NCI-H2171 (cell line): ENCODE measurements at places on chromosomes 12 and 14.
A peak's percentile ranks its signal among the peaks of the same experiment; 100 is the strongest.

DNA sequence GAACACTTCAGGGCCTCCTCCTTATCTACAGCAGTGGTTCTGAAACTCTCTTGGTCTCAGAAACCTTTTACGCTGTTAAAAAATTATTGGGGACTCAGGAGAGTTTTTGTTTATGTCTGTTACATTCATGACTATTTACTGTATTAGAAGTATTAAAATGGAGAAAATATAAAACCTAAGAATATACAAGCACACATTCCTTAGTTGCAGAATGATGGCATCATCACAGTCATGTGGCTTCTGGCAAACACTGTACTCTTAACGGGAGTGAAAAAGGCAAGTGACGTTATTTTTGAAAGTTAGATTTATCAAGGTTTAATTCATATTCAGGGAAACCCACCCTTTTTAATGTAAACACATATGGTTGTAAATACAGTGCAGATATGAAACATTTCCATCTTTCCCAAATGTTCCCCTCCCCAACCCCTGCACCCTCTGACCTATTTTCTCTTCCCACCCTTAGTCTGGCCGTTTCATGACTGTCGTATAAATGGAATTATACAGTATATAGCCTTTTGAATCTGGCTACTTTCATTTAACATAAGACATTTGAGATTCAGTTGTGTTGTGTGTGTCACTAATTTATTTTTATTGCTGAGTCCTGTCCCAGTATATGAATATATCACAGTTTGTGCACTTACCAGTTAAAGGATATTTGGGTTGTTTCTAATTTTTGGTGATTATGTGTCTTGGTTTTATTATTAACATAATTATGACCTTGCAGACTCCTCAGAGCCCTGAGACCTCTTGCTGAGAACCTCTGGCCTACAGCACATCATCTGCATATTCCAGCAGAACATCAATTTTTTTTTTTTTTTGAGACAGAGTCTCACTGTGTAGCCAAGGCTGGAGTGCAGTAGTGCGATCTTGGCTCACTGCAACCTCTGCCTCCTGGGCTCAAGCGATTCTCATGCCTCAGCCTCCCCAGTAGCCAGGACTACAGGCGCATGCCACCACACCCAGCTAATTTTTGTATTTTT is 457.0 kb downstream of the PCNX1 start:
- DNase-seq = no peak

DNA sequence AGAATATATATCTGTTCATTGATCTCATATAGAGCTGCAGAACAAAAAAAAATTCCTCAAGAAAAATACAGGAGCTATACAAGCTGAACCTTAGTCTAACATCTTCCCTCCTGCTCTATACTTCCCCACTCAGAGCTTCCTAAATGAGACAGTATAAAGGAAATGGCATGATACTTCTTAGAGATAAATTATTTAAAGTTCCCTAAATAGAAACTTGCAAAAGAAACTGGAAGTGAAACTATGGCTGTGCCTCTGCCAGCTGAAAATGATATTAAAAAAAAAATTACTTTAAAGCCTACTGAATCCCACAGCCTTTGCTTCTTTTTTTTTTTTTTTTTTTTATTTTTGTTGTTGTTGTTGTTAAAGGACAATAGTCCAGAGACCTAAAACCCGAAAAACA is 11.6 kb upstream of the NEK9 start:
- DNase-seq = no peak

DNA sequence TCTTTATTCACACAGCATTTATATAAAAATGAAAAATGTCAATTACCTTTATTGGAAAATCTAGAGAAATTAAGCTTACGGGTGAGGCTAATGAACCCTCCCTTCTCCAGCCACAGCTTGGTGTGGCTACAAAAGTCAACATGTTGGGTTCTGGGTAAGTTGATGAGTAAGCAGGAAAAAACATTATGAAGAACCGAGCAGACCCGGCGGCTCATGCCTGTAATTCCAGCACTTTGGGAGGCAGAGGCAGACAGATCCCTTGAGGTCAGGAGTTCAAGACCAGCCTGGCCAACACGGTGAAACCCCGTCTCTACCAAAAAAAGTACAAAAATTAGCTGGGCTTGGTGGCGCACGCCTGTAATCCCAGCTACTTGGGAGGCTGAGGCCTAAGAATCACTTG is 10.9 kb downstream of the NAA25 start:
- DNase-seq = no peak

- peak; percentile 82 for DNase-seq
Observed at GRCh38 chr12:121793838-121794533, 498 bp upstream of the RHOF start.

- no peak for DNase-seq
Observed at GRCh38 chr12:78376257-78376656, 488.3 kb upstream of the SYT1 start.

GRCh38 chr14:60652674-60653651 is 3.7 kb upstream of the SIX1 start:
- DNase-seq = peak; percentile 65

- DNase-seq = no peak
Observed at GRCh38 chr12:40146800-40147797, 41.2 kb upstream of the SLC2A13 start.

DNA sequence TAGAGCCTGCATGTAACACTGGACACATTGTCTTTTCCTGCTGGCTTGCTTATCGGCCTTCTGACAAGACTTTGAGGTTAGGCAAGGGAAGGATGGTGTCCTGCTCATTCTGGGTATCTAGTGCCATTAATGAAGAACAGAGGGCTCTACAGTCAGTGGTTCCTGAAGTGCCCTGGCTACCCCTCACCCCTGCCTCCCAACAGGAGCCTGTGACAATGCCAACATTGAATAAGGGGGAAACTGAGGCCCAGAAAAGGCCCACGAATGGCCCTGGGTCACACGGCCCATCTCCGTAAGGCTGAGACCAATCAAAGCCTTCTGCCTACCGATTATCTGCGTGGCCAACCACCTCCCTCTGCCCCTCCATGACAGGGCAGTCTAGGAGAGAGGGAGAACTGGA is 2.1 kb downstream of the IFI27L2 start:
- no peak for DNase-seq

GRCh38 chr12:131695968-131696367 is 14.9 kb upstream of the SFSWAP start:
- DNase-seq = no peak

- DNase-seq = no peak
Observed at GRCh38 chr12:19436931-19437330, 2.4 kb upstream of the AEBP2 start.

DNA sequence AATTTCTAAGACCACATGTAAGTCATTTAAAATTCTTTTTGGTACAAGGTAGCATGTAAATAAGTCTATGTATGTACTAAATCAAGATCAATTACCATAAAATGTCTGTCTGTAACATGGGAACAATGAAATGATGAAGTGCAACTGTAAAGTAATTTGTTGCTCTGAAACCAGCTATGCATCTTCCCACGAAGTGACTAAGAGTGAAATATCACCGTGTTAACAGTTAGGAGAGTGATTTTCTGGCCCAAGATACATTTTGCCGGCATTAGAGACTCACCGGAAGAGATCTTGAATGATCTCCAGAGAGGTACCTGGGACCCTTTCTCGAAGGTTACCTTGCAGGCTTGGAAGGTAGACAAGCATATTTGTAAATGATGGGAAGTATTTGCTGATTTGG is 105.8 kb downstream of the SAMD4A start:
- no peak for DNase-seq

DNA sequence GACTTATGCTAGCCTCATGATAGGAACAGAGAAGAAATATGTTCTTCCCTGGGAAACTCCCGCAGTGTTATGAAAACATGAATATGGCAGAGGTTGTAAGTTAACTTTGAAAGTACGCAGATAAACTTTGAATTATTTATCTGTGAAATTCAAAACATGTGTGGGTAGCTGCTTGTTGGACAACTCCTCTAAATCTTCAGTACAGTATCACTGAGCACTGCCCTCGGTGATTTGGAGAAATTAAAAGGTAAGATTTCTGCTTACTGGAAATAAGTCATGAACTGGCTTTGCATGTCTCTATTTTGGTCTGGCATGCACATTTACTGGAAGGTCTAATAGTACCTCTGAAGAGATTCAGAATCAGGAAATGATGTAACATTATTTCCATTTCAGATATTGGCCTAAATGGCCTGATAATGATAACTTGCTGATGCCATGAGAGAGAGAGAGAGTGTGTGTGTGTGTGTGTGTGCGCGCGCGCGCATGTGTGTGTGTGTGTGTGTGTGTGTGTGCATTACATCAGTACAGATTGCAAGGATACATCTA is 1441.9 kb upstream of the FLRT2 start:
- no peak for DNase-seq

DNA sequence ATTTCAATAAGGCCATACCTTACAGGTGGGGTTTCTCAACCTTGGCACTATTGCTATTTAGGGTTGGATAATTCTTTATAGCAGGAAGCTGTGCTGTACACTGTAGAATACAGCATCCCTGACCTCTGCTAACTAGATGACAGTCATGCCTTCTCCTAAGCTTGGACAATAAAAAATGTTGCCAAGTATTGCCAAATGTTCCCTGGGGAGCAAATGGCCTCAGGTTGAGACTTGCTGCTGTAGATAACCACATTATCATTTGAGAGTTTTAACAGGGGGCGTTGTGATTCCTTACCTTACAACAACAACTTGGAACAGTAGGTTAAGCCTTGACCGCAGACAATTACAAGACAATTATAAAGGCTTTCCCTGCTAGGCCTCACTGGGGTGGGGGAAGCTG is 1073.6 kb upstream of the TMEM132C start:
- no peak for DNase-seq

DNA sequence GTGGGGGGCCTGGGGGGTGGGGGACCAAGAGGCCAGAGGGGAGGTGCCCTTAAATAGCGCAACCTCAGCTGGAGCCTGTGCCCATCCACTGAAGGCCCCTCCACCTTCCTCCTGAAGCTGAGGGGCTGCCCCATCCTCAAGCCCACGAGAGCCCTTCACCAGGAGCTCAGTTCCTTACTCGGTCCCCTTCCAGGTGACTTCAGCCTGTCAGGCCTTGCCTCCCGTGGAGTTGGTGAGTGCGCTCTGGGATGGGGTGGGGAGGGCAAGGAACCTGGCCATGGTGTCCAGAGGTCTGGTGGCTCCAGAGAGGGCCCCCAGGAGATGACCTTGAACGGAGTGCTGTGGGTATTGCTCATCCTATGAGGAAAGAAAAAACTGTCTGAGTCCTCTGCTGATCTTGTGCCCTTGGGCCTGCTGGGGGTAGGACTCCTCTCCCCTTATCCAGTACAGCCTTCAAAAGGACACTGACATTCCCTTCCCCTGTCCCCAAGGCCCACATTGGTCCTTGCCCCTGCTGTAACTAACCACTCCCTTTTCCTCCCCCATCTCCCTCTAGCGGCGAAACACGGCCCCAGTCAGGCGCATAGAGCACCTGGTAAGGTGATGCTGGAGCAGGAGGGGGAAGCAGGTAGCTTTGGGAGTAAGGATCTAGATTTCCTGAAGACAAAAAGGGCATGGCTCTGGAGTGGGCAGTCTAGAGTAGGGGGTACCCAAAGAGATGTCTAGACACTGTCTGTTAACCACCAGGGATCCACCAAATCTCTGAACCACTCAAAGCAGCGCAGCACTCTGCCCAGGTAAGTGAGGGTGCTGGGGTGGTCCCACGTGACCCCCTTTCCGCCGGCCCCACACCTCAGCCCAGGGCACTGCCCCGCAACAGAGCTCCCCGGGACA is 3.6 kb downstream of the TNS2 start:
- peak; percentile 75 for DNase-seq

GRCh38 chr12:92778525-92778924 is 75.7 kb downstream of the PLEKHG7 start:
- no peak for DNase-seq

GRCh38 chr14:103132381-103133209 is 9.3 kb downstream of the TNFAIP2 start:
- no peak for DNase-seq

- DNase-seq = no peak
Observed at GRCh38 chr14:91477388-91477787, 32.7 kb downstream of the PPP4R3A start.

- no peak for DNase-seq
Observed at GRCh38 chr12:46920499-46920898, 94.7 kb upstream of the SLC38A4 start.

DNA sequence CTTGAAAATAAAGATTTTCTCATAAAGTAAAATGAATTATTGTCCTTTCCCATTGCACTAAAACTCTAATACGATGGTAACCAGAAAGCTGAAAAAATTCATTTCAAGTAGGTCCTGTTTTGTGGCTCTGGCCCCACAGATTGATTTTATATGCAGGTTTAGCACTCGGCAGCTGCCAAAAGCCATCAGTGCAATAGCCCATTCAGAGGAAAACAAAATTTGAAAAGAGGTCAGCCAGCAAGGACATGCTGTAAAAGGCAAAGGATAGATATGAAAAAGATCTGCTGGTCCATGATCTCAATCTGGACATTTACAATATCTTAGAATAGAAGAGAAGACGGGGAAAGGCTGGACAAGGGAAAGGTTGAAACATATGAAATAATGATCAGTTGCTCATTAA is 414.8 kb upstream of the NOVA1 start:
- no peak for DNase-seq

GRCh38 chr14:75234173-75235115 is 44.2 kb upstream of the FOS start:
- DNase-seq = no peak

GRCh38 chr12:126998747-126999285 is 1268.2 kb upstream of the TMEM132C start:
- DNase-seq = no peak

- DNase-seq = no peak
Observed at GRCh38 chr12:26425587-26426260, 230.4 kb downstream of the SSPN start.

- DNase-seq = peak; percentile 22
Observed at GRCh38 chr12:116604178-116604895, 45.2 kb downstream of the MAP1LC3B2 start.

DNA sequence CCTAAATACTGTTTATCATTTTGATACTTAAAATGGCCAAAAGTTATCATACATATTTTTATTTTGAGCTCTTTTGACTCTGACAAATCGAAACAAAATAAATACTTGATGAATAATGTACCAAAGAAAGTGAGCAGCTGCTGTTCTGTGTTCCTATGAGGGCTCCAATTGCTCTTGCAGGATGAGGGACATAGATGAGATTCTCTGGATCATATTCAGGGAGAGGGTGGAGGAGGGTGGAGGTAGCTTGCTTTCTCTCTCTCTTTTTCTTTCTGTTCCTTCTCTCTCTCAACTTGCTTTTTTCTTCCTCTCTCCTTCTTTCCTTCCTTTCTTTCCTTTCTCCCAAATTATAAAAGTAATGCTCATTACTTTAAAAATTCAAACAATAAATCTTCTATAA is 8.9 kb upstream of the MYH7 start:
- DNase-seq = no peak
